Hematopoietic multipotent progenitor cell treated with erythropoietin and hydrocortisone succinate and interleukin-3 and kit ligand, for 15 days (in vitro differentiated cells): ENCODE measurements at places on chromosomes 16 and 17.

DNA sequence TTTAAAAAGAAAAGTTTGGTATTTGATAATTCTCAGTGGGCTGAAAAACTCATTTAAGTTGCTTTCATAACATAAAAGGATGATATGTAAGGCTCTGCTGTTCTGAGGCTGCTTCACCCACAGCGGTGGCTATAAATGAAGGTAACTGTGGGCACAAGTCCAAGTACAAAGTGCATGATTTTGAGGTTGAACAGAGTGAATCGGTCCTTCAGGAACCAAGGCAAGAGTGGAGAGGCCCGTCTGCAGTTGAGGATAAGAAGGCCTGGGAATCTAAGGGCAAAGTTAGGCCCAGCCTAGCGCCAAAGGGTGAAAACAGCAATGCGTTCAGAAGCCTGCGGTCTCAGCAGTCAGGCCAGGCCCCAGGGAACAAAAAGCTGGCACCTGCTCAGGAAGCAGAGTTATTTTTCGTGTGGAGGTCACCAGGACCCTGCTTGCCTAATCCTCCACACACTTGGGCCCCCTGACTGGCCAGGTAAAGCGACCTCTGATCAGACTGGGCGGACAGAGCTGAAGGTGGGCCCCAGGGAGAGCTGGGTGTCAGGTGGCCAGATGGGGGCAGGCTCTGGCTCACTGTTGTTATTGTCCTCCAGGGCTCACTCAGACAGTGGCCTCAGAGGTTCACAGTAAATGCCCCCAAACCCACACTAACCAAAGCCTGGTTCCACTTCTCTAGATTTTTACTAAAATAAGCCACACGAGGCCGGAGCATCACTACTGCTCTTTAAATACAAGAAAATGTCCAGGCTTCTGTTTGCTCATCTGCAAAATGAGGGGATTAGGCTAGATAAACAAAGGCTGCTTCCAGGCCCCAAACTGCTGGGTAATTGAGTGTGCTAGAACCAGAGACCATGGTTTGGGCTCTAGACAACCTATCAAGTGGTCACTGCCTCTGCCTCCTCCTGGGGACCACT is 46.5 kb downstream of the TEX2 start:
- DNase-seq: peak; percentile 78

- no peak for DNase-seq
These were observed 158.6 kb downstream of the XYLT1 start for GRCh38 chr16:17312094-17312710.

DNA sequence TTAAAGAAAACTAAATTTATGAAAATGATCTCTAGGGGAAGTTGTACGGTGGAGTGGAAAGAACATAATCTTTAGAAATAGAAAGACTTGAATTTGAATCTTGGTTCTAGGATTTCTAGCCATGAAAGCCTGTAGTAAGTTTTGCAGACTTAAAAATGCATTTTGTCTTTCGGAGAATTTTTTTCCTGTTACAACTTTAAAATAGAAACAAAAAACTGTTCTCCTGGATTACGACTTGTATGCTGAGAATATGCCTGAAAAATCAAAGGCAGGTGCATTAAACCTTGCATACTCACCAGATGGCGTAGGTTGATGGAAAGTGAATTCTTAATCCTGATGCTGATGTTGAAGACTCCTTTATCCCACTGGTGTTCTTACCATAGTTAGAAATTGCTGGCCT is 7.5 kb upstream of the MPHOSPH6 start:
- DNase-seq: no peak

DNA sequence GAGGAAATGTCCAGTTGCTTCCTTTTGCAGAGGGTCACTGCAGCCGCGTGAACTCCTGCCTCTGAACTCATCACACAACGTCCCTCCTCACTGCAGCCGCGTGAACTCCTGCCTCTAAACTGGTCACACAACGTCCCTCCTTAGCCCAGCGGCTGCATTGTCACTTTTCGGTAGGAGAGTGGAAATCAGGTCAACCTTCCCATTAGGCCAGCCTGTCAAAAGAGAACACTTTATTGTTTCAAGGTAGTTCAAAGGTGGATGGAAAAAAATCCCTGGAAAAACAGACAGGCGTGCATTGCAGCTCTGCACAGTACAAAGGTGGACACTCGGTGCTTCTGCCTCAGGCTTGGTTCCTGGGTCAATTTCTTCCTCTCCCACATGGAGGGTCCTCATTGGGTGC is 280.2 kb downstream of the FOXL1 start:
- DNase-seq: no peak

DNA sequence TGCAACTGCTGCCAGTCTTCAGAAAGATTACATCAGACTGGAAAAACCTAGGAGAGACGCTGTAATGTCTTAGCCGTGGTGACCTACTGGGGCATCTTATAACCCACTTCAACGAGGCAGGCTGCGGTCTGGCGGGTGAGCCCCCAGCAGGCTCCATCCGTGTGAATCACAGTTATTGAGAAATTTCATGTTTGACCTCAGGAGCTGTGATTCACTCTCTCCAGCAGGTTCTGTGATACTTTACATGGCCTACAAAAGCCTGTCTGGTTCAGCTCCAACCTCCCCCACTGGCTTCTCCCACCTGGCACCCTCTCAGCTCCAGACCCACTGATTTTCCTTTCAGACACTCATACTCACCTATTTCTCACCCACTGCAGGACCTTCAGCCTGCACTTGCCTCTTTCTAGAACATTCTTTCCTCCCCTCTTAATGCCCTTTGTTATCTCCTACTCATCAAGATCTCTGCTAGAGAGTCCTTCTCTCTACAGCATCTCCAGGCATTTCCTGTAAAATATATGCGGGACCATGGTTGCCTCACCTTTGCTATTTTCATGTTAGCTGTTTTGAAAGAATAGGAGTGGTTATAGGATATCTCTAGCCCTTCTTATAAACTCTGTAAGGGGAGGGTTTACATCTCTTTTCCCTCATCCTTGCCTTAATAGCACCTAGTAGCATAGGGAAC is 227.9 kb downstream of the MAF start:
- no peak for DNase-seq

GRCh38 chr17:79301469-79301868 is 226.8 kb downstream of the ENGASE start:
- no peak for DNase-seq

- no peak for DNase-seq
These were observed 105.8 kb upstream of the GSE1 start for GRCh38 chr16:85507342-85507741.

GRCh38 chr17:49278076-49278475 is 47.5 kb upstream of the PHOSPHO1 start:
- no peak for DNase-seq

- no peak for DNase-seq
These were observed 80.3 kb downstream of the TRIM37 start for GRCh38 chr17:59026176-59026939.

GRCh38 chr17:33858682-33859081 is 396.4 kb upstream of the CCL2 start:
- peak; percentile 59 for DNase-seq

DNA sequence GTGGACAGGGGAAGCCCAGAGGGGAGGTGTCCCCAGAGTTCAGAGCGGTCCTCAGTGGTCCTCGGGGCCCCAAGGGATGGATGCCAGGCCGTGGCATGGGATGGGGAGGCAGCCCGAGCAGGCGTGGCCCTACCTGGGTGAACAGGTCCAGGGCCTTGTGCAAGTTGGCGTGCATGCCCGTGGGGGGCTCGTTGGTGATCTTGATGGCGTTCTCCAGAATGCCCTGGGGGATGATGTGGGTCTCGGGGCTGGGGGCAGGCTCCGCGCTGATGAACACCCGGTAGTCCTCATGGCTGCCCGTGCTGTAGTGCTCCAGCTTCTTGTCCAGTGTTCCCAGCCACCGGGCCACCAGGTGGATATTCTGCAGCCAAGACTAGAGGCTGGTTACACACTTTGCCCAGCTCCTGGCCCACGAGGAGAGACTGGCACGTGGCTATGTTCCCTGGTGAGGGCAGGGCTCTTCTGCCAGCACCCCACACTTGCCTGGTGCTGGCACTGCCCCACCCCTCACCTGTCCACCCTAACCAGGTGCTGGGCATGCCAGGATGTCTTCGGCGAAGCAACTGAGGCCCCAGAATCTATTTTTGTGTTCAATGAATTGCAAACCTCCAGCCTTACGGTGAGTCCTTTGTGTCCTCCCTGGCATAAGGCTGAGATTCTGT is 59.2 kb downstream of the PGS1 start:
- DNase-seq: no peak

- DNase-seq: no peak
These were observed 272.5 kb upstream of the TNRC6C start for GRCh38 chr17:77685881-77686486.

DNA sequence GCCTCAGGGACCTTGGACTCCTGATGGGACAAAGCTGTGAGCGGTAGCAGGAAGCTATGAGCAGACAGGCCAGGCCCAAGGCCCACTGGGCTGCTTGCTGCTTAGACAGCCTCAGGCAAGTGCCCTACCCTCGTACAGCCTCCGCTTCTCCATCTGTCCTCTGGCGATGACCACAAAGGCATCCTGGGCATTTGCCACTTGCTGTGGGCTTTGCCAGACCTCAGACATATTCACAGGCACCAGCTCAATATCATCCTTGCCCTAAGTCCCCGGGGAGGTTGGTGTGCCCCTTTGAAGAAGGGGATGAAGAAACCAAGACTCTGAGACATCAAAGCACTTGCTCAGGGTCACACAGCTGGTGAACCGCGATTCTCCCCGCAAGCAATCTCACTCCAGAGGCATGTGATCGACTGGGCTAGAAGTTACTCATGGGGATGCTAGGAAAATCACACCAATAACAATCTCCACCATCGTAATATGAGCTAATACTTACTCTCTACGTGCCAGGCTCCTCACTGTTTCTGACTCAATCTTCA is 21.7 kb downstream of the PPL start:
- DNase-seq: no peak

- DNase-seq: no peak
These were observed 436 bp downstream of the SPAG5 start for GRCh38 chr17:28598389-28598788.

DNA sequence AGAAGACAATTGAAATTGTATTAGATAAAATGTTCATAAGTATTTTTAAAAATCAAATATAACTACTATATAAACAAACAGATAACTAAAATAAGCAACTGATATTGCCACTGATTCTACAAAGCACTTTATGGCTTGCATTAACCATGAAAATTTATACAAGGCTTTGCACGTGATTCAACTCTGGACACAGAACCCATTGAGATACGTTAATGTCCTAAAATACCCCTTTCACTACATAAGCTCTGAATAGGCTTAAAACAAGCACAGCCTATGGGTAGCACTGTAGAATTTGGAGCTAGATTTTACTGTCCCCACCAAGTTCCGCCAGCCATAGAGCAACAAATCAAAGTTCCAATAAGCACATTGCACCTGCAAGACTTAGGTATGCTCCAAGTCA is 4.5 kb downstream of the ZNF652 start:
- no peak for DNase-seq

DNA sequence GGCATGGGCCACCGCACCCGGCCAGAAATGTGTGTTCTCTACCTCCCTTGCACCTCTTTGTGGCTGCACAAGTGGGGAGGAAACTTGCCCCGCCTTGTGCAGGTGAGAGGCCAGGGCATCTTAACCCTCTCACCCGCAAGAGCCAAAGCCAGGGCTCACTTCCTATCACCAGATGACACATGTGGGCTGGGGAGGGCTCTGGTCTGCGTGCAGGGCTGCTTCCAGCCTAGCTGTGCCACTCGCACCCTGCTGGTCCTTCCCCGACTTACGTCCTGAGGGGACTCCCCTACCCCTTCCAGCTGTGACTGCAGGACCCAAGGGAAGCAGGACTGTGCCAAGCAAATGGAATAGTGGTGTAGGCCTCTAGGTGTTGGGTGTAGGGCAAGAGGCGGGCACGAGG is 6.9 kb downstream of the MIEF2 start:
- DNase-seq: no peak

DNA sequence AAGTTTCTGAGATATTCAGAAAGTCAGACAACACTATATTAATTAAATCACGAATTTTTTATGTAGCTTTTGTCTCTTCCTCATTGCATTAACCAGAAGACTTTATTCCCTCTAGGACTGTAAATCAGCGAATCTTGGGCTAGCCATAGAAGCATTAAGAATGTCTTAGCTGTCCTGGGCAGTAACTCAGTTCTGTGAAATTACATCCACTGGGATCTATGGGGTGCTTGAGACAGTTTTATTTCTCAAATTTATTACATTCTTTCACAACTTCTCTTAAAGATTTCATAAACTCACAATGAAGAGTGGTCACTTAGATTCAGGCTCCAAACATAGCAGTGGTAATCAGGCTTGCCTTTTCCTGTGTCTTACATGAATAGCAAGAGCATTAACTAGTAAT is 1153.4 kb downstream of the CDH8 start:
- no peak for DNase-seq

DNA sequence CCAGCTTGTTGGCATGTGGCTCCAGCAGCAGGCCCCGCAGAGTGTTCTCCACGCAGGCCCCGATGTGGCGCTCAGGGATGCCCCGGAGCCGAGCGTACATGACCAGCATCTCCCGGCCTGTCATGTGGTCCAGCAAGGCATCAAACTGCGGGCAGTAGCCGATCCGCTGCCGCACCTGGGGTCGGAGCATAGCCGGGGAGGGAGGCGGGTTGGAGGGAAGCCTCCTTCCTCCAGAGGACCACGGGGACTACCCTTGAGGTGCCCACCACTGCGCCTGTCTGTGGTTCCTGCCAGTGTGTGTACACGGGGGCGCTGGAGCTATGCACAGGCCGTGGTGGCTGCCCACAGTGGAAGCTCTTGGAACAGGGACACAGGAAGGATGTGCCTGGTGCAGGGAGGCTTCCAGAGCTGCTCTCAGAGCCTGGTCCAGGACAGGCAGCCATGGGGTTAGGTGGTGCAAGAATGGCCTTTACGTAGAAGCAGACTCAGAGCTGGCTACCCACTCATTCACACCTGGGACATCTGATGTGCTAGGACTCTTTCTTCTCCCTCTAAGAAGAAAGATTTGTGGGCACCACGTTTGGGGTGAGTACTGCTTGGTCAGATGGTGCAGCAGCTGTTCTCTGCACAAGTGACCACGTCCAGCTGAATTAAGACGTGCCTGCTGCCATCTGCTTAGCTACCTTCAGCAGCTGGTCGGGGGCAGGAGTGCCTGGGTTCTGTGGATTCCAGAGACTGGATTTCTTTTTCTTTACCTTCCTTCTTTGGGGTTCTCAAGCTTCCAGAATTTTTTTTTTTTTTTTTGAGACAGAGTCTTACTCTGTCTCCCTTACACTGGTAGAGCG is 11.3 kb upstream of the RNPS1 start:
- DNase-seq: no peak

- no peak for DNase-seq
These were observed 3.9 kb downstream of the STAT5B start for GRCh38 chr17:42272162-42272907.
